Astrocyte (in vitro differentiated cells and primary cell): ENCODE measurements at places on chromosomes 6 and 20. TPM values are rescaled to one million over a fixed set of nuclear protein-coding genes. Genes with fewer than 3 reads are reported as not detected.
A peak's percentile ranks its signal among the peaks of the same experiment; 100 is the strongest.

Gene C6orf52
- total RNA-seq, result 2.3 and 2.9 TPM in 2 replicates

Gene CDSN
- total RNA-seq, result 0.22 and 0.27 TPM in 2 replicates

Gene BANF2
- total RNA-seq, result not detected in 2 replicates

Gene CEP162
- 6.3 and 6.9 TPM in 2 replicates for total RNA-seq

Gene RSPH3
- total RNA-seq, result 10.2 and 10.5 TPM in 2 replicates

Gene FAM83C
- total RNA-seq, result not detected in 2 replicates

DNA sequence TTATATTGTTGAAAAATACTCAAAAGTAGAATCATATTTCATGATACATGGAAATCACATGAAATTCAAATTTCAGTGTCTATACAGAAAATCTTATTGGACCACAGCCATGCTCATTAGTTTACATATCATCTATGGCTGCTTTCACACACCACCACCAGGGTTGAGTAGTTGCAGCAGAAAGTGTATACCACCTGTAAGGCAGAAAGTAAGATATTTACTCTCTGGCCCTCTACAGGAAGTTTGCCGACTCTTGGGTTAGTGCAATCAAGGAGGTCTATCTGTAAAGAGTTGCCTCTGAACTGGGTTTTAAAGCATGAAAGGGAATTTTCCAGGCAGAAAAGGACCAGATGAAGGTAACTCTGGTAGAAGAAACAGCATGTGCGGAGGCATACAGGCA is 432.3 kb downstream of the DHX35 start:
- no peaks in the 10 kb centered on the region for H3K27me3 ChIP-seq
- H3K36me3 ChIP-seq, result no peaks in the 10 kb centered on the region
- no peak for DNase-seq
- no peak overlapping the region for H3K27ac ChIP-seq
- no peak overlapping the region for H3K4me3 ChIP-seq

DNA sequence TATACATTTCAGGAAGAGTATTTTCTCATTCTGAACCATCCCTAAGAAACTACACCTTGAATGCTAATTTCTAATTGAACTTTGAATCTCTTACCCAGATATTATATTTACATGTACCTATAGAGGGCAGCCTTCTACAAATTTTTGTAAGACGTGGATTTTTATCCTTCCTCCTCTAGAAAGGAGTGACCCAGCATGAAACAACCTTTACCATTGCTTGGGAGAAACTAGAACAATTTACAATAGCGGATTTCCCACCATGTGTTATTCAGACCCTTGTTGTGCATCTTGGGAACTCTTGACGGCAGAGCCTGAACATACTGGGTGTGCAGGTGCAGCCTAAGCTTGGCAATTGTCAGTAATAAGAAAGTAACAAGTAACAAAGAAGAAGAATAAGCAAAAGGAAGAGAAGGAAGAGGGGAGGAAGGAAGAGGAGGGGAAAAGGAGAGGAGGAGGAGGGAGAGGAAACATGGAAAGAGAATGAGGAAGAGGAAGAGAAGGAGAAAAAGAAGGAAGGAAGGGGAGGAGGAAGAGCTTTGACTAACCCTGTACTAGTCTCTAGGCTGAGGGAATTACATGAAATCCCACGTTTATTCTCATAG is 10.8 kb upstream of the TAAR1 start:
- DNase-seq, result no peak
- no peak overlapping the region for H3K4me3 ChIP-seq
- H3K36me3 ChIP-seq, result no peaks in the 10 kb centered on the region
- H3K27ac ChIP-seq, result no peak overlapping the region
- H3K27me3 ChIP-seq, result peaks cover 2% of the 10 kb centered on the region

- DNase-seq, result no peak
- H3K36me3 ChIP-seq, result no peaks in the 10 kb centered on the region
- H3K4me1 ChIP-seq, result no peaks in the 10 kb centered on the region
- H3K27me3 ChIP-seq, result no peaks in the 10 kb centered on the region
These were observed 300.2 kb upstream of the SYNCRIP start for GRCh38 chr6:85942844-85943243.

DNA sequence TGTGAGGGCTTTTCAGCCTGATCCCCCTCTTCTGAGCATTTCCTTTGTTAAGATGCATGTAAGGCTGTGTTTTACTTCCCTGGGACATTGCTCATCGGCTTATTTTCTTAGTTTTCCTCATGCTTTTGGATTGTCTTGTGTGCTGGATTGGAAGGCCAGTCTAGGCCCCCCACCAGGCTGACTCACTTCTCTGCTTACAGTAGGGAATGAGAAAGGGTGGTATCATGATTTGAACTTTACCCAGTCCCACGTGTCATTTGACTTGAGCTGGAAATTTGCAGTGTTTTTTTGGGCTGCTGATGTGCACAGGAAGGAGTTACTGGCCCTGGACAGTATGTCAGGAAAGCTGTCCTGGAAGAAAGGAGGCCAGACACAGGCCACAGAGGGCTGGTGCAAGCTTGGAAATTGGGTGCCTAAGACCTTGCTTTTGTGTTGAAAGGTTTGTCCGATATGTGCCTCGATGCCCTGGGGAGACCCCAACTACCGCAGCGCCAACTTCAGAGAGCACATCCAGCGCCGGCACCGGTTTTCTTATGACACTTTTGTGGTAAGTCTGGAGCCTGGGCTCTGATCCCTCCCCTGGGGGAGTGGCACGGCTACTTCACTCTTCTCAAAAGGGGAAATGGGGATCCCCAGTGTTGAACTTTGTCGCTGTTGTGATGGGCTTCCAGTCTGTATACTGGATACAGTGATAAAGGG is 12.8 kb downstream of the RNF114 start:
- no peak overlapping the region for H3K4me3 ChIP-seq
- DNase-seq, result peak; percentile 97
- H3K36me3 ChIP-seq, result peaks cover 41% of the 10 kb centered on the region
- H3K27ac ChIP-seq, result peak overlapping the region; percentile 99
- no peaks in the 10 kb centered on the region for H3K27me3 ChIP-seq

- peaks cover 12% of the 10 kb centered on the region for H3K4me1 ChIP-seq
- no peaks in the 10 kb centered on the region for H3K27me3 ChIP-seq
- H3K27ac ChIP-seq, result no peak overlapping the region
- peak; percentile 81 for DNase-seq
- no peak overlapping the region for H3K4me3 ChIP-seq
These were observed 27.1 kb downstream of the AGPAT4 start for GRCh38 chr6:161246725-161247124.

DNA sequence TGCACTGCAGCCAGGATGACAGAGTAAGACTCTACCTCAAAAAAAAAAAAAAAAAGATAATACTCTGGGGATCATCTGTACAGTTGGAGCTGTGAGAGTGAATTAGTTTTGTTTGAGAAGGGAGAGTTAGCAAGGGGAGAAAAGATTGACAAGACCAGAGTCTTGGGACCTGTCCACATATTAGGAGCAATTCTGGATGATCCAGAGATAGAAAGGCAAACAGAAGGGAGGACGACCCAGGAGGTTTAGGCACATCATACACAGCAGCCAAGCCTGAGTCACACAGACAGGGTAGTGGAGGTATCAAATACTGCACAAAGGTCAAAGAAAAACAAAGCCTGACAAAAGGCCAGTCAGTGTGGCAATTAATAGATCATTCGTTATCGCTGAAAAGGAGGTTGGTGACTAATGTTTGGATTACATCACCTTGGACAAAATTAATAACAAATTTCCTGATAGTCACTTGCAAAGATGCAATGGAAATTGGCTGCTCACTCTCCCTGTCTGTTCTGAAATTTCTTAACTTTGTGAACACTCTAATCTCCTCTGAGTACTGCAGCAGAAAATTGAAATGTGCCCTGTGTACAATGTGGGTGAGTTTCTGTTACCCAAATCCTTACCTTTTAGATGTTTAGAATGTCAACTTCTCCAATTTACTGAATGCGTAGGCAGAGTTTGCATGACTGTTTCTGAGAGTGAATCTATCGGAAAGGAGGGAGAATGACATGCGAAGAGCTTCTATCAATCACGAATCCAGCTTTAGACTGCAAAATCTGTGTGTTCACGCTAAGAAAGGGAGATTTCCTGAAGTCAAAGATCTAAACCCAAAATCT is 105.4 kb downstream of the TSHZ2 start:
- no peaks in the 10 kb centered on the region for H3K36me3 ChIP-seq
- H3K27me3 ChIP-seq, result no peaks in the 10 kb centered on the region
- H3K27ac ChIP-seq, result peak overlapping the region; percentile 51
- no peak overlapping the region for H3K4me3 ChIP-seq

GRCh38 chr6:48777411-48777810 is 666.4 kb upstream of the PTCHD4 start:
- no peak overlapping the region for H3K4me3 ChIP-seq
- no peaks in the 10 kb centered on the region for H3K36me3 ChIP-seq
- no peaks in the 10 kb centered on the region for H3K27me3 ChIP-seq
- no peak for DNase-seq
- no peaks in the 10 kb centered on the region for H3K4me1 ChIP-seq
- no peak overlapping the region for H3K27ac ChIP-seq

DNA sequence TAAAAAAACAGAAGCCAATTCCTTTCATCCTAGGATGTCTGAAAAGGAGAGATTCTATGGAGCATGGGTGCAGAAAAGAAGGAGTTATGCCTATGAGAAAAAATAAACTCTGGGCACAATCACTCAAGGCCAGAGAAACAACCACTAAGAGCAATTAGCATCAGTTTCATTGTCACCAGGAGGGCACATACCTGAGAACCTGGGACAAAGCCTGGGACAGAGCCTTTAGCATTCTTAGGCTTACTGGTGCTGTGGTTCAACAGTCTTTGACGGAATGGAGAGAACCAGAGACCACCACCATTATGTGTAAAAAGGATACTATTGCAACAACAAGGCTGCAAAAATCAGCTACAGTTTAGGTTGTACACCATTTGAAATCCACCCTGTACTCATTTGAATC is 29.4 kb upstream of the BCKDHB start:
- no peak overlapping the region for H3K4me3 ChIP-seq
- H3K36me3 ChIP-seq, result no peaks in the 10 kb centered on the region
- H3K4me1 ChIP-seq, result no peaks in the 10 kb centered on the region
- H3K27ac ChIP-seq, result no peak overlapping the region

DNA sequence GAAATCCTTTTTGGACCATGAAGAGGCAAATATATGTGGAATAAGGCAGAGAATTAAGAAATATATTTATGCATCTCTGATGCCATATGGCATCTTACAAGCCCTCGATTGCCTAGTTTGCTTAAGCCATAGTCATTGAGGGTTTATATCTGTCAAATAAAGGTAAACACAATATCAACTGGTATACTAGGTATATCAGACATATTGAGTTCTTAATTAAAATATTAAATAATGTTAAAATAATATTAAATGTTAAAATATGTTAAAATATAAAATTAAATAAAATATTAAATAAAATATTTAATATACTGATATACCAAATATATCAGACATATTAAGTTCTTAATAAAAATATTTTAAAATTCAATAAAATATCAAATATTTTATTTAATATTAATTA is 567.4 kb upstream of the PTCHD4 start:
- H3K27me3 ChIP-seq, result no peaks in the 10 kb centered on the region
- no peak overlapping the region for H3K27ac ChIP-seq
- no peak for DNase-seq
- H3K36me3 ChIP-seq, result no peaks in the 10 kb centered on the region
- H3K4me1 ChIP-seq, result no peaks in the 10 kb centered on the region

DNA sequence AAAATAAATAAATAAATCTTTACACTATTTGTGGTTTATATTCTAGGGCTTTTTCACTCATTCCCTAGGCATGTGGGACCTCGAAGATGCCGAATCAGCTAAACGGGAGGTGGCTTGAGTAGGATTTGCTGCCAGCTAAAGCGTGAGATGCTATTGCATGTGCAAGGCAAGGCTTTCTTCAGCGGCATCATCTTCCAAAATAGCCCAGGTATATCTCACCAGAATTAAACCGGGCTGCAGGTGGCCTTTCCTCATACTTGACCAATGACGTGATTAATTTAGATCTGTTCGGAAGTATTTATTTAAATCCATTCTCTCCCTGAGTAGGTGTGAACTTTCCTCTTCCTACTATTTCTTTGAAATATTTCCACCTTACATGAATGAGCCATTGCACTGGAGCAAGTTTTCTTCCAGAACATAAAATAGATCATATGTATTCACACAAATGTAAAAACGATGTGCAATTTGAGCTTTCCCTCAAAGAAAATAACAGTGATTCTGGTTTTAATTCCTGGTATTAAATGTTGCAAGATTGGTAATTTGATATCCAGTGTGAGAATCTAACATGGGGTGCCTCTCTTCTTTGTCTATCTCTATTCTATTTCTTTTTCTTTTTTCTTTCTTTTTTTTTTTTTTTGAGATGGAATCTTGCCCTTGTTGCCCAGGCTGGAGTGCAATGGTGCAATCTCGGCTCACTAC is 24.3 kb upstream of the ZNF217 start:
- H3K27me3 ChIP-seq, result no peaks in the 10 kb centered on the region
- no peaks in the 10 kb centered on the region for H3K36me3 ChIP-seq
- no peak overlapping the region for H3K4me3 ChIP-seq
- DNase-seq, result no peak
- H3K4me1 ChIP-seq, result peaks cover 19% of the 10 kb centered on the region

GRCh38 chr20:47696856-47697255 is 88.4 kb downstream of the SULF2 start:
- H3K27ac ChIP-seq, result no peak overlapping the region
- no peaks in the 10 kb centered on the region for H3K36me3 ChIP-seq
- DNase-seq, result no peak
- no peaks in the 10 kb centered on the region for H3K4me1 ChIP-seq
- H3K27me3 ChIP-seq, result no peaks in the 10 kb centered on the region
- no peak overlapping the region for H3K4me3 ChIP-seq

GRCh38 chr6:116352515-116353471 is 18.0 kb upstream of the DSE start:
- no peak overlapping the region for H3K4me3 ChIP-seq
- H3K27me3 ChIP-seq, result no peaks in the 10 kb centered on the region
- peak; percentile 72 for DNase-seq
- H3K4me1 ChIP-seq, result peaks cover 9% of the 10 kb centered on the region
- no peaks in the 10 kb centered on the region for H3K36me3 ChIP-seq

DNA sequence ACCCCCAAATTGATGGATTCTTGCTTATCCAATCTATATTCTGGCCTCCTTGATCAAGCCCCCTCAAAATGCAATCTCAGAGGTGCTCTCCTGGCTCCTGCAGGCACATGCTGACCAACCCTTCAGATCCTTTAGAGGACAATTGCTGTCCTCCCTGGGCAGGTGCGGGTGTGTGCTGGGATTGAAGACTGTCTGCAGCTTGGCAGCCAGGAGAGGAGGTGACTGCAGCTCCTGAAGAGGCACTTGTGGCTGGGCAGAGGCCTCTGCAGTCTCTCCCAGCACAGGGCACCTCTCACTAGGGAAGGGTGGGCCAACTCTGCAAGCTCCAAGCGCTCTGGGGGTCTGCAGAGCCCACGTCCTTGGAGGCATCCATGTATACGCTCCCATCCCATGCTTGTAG is 28.5 kb downstream of the SUMO4 start:
- H3K4me1 ChIP-seq, result peaks cover 8% of the 10 kb centered on the region
- no peak for DNase-seq
- no peaks in the 10 kb centered on the region for H3K27me3 ChIP-seq
- no peak overlapping the region for H3K27ac ChIP-seq
- H3K36me3 ChIP-seq, result no peaks in the 10 kb centered on the region
- H3K4me3 ChIP-seq, result no peak overlapping the region

DNA sequence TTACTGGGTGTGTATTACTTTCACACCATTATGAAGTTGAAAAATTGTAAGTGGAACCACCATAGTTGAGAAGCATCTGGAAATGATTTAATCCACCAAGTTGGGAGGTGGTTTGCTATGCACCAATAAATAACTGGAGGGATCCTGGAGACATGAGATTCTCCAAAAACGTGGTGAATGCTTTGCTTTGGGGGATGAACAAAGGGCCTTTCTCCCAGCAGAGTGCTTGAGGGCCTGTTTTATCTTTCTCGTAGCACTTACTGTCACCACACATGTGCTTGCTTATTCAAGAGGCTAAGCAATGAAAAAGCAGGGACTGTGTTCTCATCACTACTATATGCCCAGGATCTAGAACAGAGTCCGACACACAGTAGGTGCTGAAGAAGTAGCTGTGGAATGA is 371.1 kb downstream of the DHX35 start:
- DNase-seq, result no peak
- no peaks in the 10 kb centered on the region for H3K27me3 ChIP-seq
- no peaks in the 10 kb centered on the region for H3K36me3 ChIP-seq
- H3K4me3 ChIP-seq, result no peak overlapping the region
